Aorta (tissue), 5 donors: ENCODE measurements at places on chromosomes 12 and 14. TPM values are rescaled to one million over a fixed set of nuclear protein-coding genes. Genes with fewer than 3 reads are reported as not detected.
A peak's percentile ranks its signal among the peaks of the same experiment; 100 is the strongest.

The HOXC9 gene
- total RNA-seq = 9.0 TPM

The RPS6KL1 gene
- total RNA-seq = 17.3 TPM

The HVCN1 gene
- 4.1 TPM for total RNA-seq

GRCh38 chr14:104693482-104694431 is 4.3 kb downstream of the INF2 start:
- H3K27me3 ChIP-seq = no peaks in the 10 kb centered on the region
- no peak for DNase-seq
- no peak overlapping the region for H3K27ac ChIP-seq
- H3K4me1 ChIP-seq = no peaks in the 10 kb centered on the region

- H3K27me3 ChIP-seq = peaks cover 1% of the 10 kb centered on the region
- no peak overlapping the region for H3K4me3 ChIP-seq
- H3K4me1 ChIP-seq = no peaks in the 10 kb centered on the region
These were observed 15.3 kb downstream of the KRT76 start for GRCh38 chr12:52761802-52762201.

DNA sequence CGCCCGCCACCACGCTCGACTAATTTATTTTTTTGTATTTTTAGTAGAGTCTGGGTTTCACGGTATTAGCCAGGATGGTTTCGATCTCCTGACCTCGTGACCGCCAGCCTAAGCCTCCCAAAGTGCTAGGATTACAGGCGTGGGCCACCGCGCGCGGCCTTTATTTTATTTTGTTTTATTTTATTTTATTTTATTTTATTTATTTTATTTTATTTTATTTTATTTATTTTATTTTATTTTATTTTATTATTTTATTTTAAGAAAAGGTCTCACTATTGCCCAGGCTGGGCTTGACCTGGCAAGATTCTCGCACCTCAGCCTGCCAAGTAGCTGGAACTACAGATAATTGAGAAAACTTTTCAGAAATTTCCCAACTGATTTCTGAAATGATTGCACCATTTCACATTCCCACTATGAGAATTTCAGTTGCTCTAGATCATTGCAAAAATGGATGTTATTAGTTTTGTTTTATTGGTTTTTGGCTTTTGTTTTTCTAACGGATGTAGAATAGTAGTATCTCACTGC is 358.3 kb downstream of the SLC6A15 start:
- H3K27me3 ChIP-seq = no peaks in the 10 kb centered on the region
- H3K4me1 ChIP-seq = no peaks in the 10 kb centered on the region
- no peaks in the 10 kb centered on the region for H3K36me3 ChIP-seq
- no peak for DNase-seq
- no peak overlapping the region for H3K4me3 ChIP-seq

DNA sequence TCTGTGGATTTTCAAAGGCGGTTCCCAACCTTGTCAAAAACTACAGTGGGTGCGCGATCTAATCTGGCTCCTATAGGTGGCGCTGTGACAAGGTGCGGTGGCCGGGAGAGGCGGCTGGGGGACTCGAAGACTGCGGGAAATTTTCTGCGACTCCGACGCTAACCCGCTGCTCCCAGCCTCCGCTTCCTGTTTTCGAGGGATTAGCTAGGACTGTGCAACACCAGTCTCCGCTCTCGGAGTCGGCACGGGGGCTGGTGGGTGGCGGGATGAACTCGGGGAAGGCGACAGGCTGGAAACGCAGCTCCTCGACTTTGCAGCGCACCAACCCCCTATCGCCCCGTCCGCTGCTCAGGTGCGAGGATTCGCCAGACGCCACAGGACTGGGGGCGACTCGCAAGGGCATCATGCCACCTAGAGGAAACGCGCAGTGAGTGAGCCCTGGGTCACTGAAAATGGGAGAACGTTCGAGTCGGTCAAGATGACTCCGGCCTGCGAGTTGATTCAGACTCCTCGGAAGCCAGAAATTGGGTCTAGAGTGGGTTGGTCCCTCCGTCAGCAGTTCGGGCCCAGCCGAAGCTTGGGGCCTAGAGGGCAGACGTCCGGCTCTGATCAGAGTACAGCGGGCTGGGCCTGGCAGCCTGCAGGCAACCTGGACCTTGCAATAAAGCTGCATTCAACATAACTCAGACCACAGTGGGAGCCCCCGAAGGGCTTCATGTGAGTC is 5.5 kb upstream of the PAX9 start:
- no peaks in the 10 kb centered on the region for H3K36me3 ChIP-seq
- H3K27ac ChIP-seq = no peak overlapping the region
- no peak overlapping the region for H3K4me3 ChIP-seq
- no peak for DNase-seq
- peaks cover 6% of the 10 kb centered on the region for H3K27me3 ChIP-seq

DNA sequence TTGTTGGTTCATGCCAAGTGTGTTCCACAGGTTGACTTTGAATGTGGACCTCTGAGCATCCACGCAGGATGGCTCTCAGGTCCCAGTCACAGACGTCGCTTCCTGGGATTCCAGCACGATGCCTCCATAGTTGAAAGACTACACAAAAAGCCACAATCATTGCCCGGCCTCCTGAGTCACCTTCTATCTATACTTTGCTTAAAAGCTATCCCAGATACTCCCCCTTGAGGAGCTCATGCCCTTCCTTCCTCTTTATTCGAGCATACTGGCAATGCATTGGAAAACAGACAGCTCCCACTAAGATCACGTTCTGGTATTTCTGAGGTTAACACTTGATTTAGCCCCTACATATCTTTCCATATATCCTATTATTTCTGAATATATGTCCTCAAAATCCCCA is 40.1 kb downstream of the ZNF664 start:
- H3K27me3 ChIP-seq = no peaks in the 10 kb centered on the region
- H3K27ac ChIP-seq = no peak overlapping the region
- H3K4me3 ChIP-seq = no peak overlapping the region
- H3K36me3 ChIP-seq = no peaks in the 10 kb centered on the region

- no peaks in the 10 kb centered on the region for H3K4me1 ChIP-seq
- no peaks in the 10 kb centered on the region for H3K36me3 ChIP-seq
- no peak overlapping the region for H3K27ac ChIP-seq
- no peak for DNase-seq
- no peak overlapping the region for H3K4me3 ChIP-seq
These were observed 8.1 kb upstream of the RABGGTA start for GRCh38 chr14:24279301-24280186.

GRCh38 chr12:79344855-79345847 is 345.6 kb downstream of the PAWR start:
- H3K27me3 ChIP-seq = no peaks in the 10 kb centered on the region
- no peak overlapping the region for H3K4me3 ChIP-seq
- no peaks in the 10 kb centered on the region for H3K4me1 ChIP-seq
- no peak overlapping the region for H3K27ac ChIP-seq
- no peak for DNase-seq

DNA sequence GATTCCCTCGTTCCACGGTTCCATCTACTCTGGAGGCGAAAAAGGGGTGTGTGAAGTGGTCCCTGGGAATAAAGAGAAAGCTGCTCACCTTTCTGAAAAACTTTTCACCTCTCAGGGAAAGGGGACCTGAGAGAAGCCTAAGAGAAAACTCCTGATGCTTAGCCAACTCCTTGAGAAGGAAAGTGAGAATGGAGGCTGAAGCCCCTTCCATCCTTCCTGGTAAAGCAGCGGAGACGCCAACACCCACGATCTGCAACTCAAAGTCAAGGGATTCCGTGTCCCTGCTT is 110.0 kb downstream of the ARF6 start:
- DNase-seq = no peak
- no peaks in the 10 kb centered on the region for H3K36me3 ChIP-seq
- H3K4me3 ChIP-seq = no peak overlapping the region
- no peaks in the 10 kb centered on the region for H3K27me3 ChIP-seq
- H3K27ac ChIP-seq = peak overlapping the region; percentile 99
- H3K4me1 ChIP-seq = peaks cover 2% of the 10 kb centered on the region

- no peaks in the 10 kb centered on the region for H3K36me3 ChIP-seq
- H3K27ac ChIP-seq = peak overlapping the region; percentile 98
- no peaks in the 10 kb centered on the region for H3K27me3 ChIP-seq
- DNase-seq = no peak
- H3K4me1 ChIP-seq = peaks cover 12% of the 10 kb centered on the region
These were observed 6.2 kb downstream of the RERG start for GRCh38 chr12:15214851-15215601.
